ENCODE measurements at places on chromosomes 13 and 19. TPM values are rescaled to one million over a fixed set of nuclear protein-coding genes. Genes with fewer than 3 reads are reported as not detected.

The SHC2 gene
- total RNA-seq, result 21.0 TPM

The ZNF729 gene
- not detected for total RNA-seq

The PALM3 gene
- not detected for total RNA-seq

The MEDAG gene
- total RNA-seq, result 151 TPM

The ATP8A2 gene
- 0.24 TPM for total RNA-seq

The SLC15A1 gene
- 0.19 TPM for total RNA-seq

The TYROBP gene
- 58.8 TPM for total RNA-seq

The ZNF549 gene
- total RNA-seq, result 4.3 TPM

The NFIX gene
- total RNA-seq, result 327 TPM

The KLK4 gene
- not detected for total RNA-seq

The LENG8 gene
- 140 TPM for total RNA-seq

The PLIN5 gene
- 2.2 TPM for total RNA-seq

The TTC9B gene
- not detected for total RNA-seq

The NALCN gene
- 17.0 TPM for total RNA-seq

The RAB3A gene
- total RNA-seq, result 1.9 TPM

The ATP5F1D gene
- total RNA-seq, result 125 TPM

The IQCN gene
- 4.9 TPM for total RNA-seq

The KCNN4 gene
- 4.0 TPM for total RNA-seq

The AMER2 gene
- total RNA-seq, result not detected

The BRME1 gene
- total RNA-seq, result 1.2 TPM

The PTH2 gene
- total RNA-seq, result not detected

The KLK6 gene
- total RNA-seq, result not detected

The LYPD3 gene
- 0.52 TPM for total RNA-seq

The GJB6 gene
- total RNA-seq, result not detected

The CLIP3 gene
- 32.0 TPM for total RNA-seq

The ADGRE3 gene
- 0.23 TPM for total RNA-seq

The ZNF146 gene
- 41.7 TPM for total RNA-seq

The FOXA3 gene
- total RNA-seq, result not detected
